Activated T-helper 1 cell treated with anti-CD3 and anti-CD28 coated beads, Interleukin-2, amount 50 U/mL, for 16 hours (primary cell): ENCODE measurements at places on chromosomes 16 and 17.

- DNase-seq = no peak
These were observed 1324.9 kb upstream of the CDH8 start for GRCh38 chr16:63361032-63361624.

GRCh38 chr16:75086688-75087374 lies 29.7 kb downstream of the LDHD start:
- DNase-seq = no peak

GRCh38 chr16:24694931-24695330 lies 34.5 kb upstream of the TNRC6A start:
- DNase-seq = no peak

GRCh38 chr16:86663685-86664521 lies 85.6 kb downstream of the FOXL1 start:
- no peak for DNase-seq

DNA sequence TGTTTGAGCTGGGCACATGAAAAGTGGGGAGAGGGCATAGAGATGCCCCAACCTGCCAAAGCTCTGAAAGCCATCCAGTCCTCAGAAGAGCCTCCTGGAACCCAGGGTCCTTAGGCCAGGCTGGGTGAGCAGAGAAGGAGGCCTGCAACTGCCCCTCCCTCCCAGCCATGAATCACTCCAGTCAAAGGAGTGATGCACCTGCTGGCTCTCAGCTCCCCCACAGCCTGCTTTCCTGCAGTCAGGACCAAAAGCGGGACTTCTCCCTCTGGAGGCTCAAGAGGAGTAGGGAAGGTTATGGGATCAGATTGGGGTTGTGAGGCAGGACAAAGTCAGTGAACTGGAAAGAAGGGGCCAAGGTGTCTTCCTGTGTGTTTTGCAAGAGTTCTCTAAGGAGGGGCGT lies 145.6 kb downstream of the TMEM132E start:
- DNase-seq = no peak

GRCh38 chr16:50246299-50247122 lies 19.8 kb upstream of the ADCY7 start:
- DNase-seq = no peak

DNA sequence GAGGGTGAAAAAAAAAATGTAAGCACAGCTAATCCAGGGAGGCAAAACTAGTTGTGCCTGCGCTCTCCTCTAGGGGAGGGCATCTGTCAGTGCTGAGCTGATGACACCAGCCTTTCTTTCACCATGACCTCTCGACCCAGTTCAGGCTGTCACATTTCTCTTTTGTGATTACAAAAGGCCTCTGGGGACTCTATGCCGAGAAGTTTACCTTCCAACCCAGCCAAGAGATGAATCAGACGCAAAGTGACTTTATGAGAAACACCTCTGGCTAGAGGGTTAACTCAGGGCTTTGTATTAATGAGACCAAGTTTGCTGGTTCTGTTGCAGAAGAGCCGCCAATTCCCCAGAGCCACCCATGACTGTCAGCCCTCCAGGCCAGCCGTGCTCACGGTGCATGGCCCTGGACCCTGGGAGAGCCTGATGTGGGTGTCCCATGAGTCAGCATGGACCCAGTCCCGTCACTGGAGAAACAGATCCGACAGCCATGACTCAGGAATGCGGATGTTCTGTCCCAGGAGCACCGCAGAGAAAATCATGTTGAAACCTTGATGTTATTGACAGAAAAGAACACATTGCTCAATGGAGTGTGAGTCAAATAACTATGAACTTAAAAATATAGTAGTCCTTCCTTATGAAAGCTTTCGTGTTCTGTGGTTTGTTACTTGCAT lies 437.2 kb downstream of the HS3ST3B1 start:
- no peak for DNase-seq

GRCh38 chr16:87463722-87464690 lies 28.8 kb downstream of the ZCCHC14 start:
- no peak for DNase-seq

DNA sequence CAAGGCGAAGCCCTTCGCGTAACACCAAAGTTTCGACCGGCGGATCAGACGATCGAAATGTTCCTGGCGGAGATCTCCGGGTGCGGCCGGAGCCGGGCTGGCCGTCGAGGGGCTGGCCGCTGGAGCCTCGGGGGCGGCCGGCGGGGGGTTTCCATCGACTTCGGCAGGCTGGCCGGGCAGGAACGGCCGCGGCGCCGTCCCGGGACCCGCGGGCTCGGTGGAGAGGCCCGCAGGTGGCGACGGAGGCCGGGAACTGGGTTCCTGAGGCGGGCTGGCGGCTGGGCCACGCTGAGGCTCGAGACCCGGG lies 1.1 kb downstream of the EPOP start:
- no peak for DNase-seq

DNA sequence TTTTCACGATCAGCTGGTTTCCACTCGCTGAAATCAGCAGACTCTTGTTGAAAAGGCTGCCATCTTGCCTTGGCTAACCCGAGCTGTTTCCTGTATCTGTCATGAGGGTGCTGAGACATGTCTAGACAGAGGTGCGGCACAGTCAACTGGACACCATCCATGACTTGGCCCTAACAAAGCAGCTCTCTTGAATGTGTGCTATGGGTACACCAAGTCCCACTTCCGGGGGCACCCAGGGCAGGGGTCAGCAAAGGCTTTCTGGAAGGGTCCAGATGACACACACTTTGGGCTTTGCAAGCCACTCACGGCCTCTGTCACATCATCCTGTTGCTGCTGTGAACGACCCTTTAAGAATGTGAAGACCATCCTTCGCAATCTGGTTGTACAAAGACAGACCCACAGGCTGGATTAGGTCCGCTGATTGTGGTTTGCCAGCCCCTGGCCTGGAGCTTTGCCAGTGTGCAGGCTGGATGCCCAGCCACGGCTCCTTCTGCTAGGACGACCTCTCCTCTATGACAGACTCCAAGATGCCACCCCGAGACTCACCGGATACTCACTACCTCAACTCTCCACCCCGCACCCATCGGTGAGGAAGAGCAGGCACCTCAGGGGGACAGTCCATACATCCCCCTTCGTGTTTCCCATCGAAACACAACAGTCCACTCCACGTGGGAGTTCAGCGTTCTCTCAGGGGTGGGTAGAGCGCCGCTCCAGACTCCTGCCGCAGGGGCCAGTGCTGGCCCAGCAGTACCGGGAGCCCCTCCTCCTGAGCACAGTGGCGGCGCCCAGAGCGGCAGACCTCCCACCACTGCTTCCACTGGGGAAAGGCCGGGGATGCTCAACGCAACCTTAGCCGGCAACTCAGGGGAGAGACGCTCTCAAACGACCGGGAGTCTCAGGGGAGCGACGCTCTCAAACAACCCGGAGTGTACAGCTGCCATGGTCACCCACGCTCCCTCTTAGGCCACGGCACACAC lies 123.5 kb downstream of the ANKRD11 start:
- no peak for DNase-seq

DNA sequence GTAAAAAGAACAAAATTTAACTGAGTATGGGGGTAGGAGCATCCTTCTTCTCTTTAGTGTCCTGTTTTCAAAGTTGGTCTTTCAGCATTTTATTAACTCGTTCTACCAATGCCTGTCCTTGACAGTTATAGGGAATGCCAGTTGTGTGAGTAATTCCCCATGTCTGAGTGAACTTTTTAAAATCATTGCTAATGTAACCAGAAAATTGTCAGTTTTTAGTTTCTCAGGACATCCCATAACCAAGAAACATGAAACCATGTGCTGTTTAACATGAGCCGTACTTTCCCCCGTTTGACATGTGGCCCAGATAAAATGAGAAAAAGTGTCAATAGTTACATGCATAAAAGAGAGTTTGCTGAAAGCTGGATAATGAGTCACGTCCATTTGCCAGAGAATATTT lies 71.4 kb upstream of the ARL4D start:
- DNase-seq = no peak

DNA sequence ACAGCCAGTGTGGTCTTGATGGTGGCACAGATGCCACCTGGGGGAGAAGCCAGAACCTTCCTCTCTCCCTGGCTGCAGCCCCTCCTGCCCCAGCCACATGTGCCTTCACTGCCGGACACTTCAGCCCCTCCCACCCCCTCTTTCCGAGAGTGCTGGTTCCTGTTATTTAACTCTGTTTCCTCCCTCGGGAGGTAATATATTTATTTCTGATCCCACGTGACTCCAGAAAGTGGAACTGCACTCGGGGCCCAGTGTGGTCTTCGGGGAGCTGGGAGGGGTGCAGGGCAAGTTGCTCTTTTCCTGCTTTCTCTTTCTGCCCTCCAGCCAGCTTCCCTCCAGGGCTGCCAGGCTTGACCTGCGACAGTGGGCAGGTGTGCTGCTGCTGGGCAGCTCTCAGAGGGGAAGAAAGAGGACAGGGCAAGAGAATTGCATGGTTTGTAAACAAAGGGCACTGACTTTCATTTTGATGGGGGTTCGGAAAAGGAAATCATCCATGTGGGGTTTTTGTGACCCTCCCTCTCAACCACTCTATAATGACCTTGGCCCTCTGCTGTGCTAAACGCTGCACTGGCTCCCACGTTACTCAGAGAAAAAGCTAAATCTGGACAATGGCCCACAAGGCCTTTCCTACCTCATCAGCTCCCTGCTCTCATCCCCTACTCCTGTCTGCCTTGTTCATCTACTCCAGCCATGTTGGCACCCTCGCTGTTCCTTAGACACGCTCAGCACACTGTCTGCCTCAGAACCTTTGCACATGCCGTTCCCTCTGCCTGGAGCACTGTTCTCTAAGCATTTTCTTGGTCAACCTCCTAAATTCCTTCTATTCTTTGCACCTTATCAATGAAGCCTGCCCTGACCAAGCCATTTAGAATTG lies 8.2 kb upstream of the CIITA start:
- no peak for DNase-seq

- no peak for DNase-seq
These were observed 18.6 kb downstream of the RNF43 start for GRCh38 chr17:58398574-58399266.
